ENCODE measurements at places on chromosomes 13 and 19.

GRCh38 chr19:4986471-4986891 lies 17.6 kb downstream of the KDM4B start:
- no peak for DNase-seq

GRCh38 chr19:29687244-29687896 lies 22.1 kb downstream of the PLEKHF1 start:
- no peak for DNase-seq

DNA sequence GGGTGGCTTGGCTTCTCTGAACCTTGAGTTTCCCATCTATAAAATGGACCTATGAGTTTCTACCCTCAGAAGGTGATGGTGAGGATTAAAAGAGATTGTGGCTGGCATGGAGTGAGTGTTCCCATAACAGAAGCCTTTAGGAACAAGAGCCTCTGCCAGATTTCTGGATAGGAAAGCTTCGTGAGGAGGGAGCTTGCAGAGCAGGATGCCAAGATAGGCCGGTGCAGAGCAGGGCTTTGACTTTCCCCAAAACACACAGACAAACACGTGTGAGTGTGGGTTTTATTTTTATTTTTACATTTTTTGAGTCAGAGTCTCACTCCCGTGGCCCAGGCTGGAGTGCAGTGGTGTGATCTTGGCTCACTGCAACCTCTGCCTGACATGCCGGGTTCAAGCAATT lies 3.7 kb upstream of the CNN1 start:
- DNase-seq = no peak

- no peak for DNase-seq
These were observed at the start of gene SBSN for GRCh38 chr19:35528218-35529038. TSS of gene SBSN (minus strand) at chr19:35528311. CDS start at chr19:35528281, 30 bp downstream.

GRCh38 chr19:19276386-19276785 lies 3.3 kb upstream of the TM6SF2 start:
- no peak for DNase-seq

DNA sequence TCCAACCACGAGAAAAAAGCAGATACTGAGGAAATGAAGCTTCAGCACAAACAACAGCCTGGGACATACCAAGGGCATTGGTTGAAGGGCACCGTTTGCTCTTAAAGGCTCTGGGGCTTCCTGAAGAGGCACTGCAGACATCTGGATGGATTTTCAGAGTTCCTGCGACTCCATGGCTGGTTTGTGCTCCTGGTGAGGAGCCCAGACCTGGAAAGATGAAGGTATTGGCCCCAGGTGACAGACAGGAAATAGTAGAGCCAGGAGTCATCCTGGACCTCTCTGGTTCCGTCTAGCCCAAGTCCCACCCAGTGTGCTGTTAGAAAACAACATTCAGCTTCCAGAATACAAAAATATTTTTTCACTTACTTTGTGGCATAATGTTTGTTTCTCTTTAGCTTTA lies 6.3 kb downstream of the IL17D start:
- DNase-seq = no peak

DNA sequence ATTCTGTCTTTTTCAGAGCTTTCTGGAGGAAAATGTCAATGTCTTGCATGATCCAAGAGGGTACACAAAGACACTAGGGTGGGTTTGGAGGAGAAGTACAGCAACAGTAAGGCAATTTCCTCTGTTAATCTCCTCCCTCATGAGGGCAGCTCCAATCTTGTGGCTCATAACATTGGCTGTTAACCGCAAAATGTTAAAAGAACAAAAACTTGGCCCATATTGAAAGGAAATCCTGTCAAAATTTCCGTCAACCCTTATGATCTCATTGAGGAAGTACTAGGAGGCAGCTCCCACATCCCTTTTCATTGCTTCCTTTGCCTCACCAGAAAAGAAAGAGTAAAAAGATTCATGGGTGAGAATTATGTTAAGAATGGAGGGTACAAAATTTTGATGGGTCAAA lies 11.6 kb downstream of the OXGR1 start:
- DNase-seq = no peak

GRCh38 chr19:40745402-40745780 lies 4.9 kb downstream of the ACTMAP start:
- no peak for DNase-seq

- DNase-seq = no peak
These were observed 763 bp downstream of the POLD1 start for GRCh38 chr19:50384685-50385535.

- DNase-seq = no peak
These were observed 225.1 kb downstream of the HS6ST3 start for GRCh38 chr13:96314974-96315373.

- no peak for DNase-seq
These were observed 82.9 kb downstream of the TNFRSF19 start for GRCh38 chr13:23652909-23653726.

GRCh38 chr19:6378041-6378440 lies 2.3 kb upstream of the PSPN start:
- DNase-seq = no peak

DNA sequence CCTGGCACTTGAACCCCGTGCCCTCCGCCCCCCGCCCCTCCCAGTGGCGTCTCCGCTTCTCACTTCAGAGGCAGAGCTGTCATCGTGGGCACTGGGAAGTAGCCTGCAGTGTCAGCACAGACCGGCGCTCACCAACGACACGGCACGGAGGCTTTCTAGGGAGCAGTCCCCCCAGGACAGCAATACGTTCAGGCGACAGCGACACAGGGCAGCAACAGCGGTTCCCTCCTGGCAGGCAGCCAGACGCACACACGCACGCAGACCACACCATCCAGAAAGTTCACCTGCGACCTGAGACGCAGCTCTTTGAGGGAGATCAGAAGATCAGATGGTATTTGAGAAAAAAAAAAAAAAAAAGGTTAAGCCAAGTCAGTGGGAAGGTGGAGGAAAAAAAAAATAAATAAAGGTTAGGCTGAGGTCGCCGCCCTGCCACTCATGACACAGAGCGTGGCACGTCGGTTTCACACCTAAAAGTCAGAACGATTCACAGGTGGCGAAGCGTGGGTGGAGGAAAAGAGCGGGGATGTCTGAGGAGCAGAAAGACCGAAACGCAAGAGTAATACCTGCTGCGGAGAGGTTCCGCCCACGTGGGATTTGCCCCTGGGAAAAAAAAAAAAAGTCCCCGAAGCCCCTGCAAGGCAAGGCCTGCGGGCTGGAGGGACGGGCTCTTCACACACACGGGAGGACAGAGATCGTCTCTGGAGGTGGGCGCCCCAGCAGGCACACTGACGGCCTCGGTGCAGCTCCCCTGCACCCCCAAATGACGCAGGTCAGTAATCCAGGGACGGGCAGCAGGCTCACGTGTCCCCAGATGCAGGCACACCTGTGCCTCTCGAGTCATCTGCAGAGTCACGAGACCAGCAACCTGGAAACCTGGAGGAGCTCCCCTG lies 94.5 kb downstream of the GNG7 start:
- DNase-seq = no peak

- no peak for DNase-seq
These were observed 441.7 kb downstream of the IRS2 start for GRCh38 chr13:109344552-109345157.

- DNase-seq = no peak
These were observed 716.2 kb upstream of the ARGLU1 start for GRCh38 chr13:107284173-107284572.

GRCh38 chr19:4633140-4633967 lies 6.0 kb upstream of the TNFAIP8L1 start:
- DNase-seq = peak; percentile 56

DNA sequence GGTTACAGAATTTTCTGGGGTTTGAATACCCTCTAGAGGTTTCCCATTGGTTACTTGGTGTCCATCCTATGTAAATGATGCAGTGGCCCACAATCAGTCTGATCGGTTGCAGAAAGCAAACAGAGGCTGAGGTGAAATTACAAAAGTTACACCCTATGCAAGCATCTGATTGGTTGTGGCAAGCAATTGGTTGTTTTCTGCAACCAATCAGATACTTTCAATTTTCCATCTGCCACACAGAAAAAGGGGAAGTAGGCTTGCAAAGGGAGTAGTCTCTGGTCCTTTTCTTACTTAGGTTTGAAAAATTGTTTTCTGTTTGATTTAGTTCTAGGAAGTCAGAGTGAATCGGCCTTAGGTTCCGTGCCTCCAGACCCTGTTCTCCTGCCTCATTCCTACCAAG lies 93.1 kb downstream of the WTIP start:
- no peak for DNase-seq

DNA sequence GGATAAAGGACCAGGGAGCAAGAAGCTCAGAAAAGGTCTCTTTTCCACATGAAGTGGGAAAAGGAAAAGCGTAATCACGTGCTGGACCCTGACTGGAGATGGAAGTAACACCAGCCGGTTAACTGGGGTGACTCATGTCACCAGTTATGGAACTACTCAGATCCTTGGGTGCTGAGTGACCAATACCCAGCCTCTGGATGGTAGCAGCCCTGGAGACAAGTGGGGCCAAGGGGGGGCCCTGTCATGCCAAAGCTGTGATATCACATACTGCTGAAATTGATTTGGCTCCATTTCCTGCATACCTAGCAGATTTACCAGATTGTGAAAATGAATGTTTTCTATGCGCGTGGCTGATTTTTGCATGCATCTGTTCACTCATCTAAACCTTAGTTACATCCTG lies 158.9 kb downstream of the ZIC5 start:
- DNase-seq = no peak

DNA sequence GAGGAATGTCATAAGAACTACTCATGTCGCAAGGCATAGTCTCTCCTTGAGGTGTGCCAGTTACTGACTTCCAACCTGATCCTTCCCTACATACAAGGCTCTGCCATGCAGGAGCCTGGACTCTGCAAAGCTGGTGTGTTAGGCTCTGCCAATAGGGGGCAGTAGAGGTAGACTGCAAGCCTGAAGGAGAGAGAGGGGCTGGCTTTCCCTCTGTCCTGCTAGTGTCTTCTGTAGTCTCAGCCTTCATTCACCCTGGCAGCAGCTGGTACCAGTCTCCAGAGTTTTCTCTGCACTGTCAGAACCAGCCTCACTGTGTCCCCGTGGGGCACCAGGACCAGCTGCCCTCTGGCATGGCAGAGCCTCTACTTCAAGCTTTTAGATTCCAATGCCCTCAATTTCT lies 14.5 kb downstream of the SHISA2 start:
- DNase-seq = no peak

DNA sequence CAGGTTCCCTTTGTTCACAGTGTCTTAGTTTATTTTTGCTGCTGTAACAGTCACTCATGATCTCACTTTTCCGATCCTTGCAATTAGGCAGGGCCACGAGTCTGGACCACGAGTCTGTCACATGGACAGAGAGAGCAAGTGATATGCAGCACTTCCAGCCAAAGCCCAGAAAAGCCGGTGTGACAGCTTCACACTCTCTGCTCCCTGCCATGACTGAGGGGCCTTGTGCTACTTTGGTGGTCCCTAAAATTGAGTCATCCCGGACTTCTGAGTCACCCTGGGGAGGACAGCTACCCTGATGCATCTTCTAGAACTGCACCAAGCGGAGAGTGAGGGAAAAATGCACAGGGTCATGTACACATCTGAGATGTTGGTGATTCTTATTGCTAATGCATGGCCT lies 179.6 kb downstream of the EFNB2 start:
- DNase-seq = no peak

DNA sequence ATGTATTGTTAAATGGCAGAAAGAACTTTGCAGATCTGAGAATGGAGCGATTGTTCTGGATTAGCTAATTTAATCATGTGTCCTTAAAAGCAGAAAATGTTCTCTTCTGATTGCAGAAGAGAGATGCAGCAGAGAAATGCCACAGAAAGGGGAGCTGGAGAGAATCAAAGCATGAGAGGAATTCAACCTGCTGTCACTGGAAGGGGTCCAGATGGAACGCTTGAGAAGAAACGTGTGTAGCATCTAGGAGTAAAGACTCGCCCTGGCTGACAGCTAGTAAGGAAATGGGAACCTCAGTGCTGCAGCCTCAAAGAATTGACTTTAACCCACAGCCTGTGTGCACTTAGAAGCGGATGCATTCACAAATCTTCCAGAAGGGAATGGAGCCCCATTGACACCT lies 502.8 kb downstream of the KLF12 start:
- no peak for DNase-seq

DNA sequence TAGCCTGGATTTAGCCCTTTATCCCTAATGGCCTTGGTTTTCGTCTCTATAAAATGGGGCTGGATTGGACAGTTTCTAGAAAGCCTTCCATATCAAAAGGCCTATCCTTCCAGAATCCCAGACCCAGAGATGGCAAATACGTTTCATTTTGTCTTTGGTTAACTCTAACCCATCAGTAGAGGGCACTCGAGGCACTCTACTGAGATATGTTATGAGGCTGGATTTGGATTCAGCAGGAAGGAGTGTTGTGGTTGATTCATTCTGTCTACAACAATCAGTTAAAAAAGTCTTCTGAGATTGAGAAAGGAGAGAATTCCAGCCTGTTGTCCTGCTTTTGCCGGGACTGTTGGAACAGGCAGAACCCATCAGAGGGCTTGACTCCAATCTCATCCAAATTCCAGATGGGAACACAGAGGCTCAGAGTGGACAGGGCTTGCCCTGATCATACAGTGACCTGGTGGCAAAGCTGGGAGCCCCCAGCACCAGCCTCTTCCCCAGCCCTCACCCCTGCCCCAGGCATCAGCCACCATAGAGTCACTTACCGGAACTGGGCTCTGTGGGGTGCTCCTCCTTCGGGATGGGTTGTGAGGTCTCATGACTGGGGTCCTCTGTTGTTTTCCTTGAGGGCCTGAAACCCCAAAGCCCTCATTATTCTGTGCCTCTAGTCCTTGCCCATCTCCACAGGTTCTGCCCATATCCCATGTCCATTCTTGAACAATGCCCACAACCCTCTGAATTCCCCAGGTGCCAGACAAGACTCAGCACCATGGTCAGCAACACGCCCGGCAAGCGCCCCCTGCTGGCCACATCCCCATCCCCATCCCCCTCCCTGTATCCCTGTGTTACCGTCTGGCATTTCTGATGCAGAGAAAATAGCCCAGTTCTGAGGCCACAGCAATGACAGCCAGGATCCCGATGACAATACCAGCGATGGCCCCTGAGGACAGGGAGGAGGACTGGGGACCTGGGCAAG lies 12.3 kb upstream of the ZNF180 start:
- peak; percentile 69 for DNase-seq

- DNase-seq = no peak
These were observed 26.1 kb upstream of the N4BP2L1 start for GRCh38 chr13:32453981-32454380.

DNA sequence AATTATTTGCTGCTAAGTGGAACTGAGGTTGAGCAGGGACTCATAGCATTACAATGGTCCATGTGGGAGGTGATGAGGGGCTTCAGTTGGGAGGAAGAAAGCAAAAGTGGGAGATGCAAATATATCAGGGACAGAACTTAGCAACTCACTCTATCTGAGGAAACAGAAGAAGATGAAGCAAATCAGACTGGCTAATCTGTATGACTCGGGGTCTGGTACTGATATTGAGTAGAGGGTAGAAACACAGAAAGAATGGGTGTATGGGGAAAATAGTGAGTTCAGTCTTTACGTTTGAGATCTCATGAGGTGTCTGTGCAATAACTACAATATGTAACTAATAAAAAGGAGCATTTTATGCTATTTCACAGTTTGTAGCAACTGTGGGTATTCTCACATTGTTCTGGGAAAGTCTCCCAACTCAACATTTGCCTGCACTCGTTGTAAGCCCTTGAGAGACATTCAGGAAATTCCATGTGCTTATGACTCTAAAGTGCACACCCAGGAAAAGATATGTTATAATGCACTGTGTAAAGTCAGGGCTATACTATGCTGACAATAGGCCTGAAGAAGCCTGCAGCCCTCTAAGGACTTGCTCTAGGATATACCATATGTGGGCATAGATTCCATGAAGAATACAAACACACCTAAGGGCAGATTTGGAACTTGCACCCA lies 183.5 kb downstream of the SPRY2 start:
- no peak for DNase-seq

Data from small intestine (tissue), 16 donors.